ENCODE measurements at places on chromosomes 13 and 19.
A peak's percentile ranks its signal among the peaks of the same experiment; 100 is the strongest.

DNA sequence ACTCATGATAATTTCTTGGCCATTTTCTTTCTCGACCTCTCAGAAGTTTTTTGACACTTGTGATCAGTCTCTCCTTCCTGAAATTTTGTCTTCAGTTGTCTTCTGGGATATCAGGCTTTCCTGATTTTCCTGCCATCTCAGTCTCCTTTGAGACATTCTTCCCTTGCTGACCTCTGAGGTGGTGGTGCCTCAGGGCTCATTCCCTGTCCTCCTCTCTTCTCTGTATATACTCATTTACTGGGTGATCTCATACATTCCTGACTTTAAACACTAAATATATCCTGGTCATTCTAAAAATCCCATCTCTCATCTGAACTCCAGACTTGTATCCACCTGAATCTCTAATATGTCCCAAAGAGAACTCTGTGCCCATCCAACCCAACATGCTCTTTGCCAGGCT is 31.3 kb upstream of the STARD13 start:
- DNase-seq: no peak

DNA sequence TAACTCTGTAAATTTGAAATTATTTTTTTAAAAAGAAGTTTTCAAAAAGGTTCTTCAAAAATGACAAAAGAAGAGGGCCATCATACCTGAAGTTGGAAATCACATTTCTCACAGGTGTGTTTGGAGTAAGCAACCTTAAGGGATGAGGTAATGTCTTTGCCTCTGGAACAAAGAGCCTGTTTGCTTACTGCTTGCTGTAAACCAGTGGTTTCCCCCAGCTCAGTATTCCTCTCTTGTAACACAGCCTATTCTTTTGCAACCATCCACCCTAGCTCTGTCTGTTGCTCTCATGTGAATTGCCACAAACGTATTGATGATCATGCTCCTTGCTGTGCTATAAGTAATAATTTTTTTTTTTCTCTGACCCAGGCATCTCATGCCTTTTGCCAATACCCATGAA is 38.1 kb downstream of the UCHL3 start:
- no peak for DNase-seq

DNA sequence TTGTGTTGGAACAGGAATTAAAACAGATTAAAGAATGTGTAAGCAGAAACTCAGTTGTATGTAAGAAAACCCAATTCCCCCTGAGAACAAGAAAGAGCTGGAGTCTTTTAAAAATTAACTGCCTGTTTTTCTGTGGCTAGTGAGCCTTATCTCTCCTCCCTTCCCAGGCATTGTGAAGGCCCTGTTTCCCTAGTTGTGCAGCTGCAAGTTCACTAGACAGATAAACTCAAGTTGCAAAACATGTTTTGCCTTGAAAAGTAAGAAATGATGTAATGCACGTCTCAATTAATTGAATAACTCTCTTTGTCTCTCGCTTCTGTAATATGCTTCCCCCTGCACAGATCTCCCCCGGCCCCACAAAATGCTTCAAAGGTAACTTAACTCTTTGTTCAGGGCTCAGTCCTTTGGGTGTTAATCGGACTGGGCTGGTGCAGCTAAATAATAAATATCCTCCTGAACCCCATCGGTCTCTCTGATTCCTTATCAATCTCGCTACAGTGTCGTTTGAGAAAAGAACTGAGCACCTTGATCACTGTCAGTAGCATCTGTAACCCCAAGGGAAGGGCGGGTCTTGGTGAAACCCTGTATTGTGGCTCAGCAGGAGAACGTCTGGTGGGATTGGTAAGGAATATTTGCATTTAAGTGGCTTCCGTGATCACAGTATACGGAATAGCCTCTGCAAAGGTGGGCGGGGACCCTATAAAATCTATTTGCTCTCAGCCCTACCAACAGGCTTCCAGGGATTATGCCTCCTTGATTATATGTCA is 1.6 kb upstream of the ZNF556 start:
- DNase-seq: no peak

GRCh38 chr19:5023128-5023571 is 54.2 kb downstream of the KDM4B start:
- no peak for DNase-seq

GRCh38 chr13:108033800-108034707 is 181.3 kb downstream of the LIG4 start:
- no peak for DNase-seq

DNA sequence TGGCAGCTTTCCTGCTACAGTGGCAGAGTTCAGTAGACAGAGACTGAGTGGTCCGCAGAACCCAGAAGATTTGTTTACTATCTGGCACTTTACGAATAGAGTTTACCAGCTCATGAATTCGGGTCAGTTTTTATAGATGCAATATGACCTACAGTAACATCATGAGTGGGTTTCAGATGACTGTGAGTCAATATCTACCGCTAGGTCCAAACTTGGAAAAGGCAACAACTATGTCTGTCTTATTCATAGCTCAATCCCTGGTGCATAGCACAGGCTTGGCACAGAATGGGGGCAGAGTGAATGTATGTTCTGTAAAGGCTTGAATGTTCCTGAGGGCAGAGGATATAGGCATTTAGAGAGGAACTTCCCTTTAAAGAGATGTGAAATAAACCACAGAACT is 65.2 kb downstream of the RAP2A start:
- DNase-seq: no peak

- no peak for DNase-seq
Observed at GRCh38 chr19:2524840-2525723, 49.2 kb downstream of the GADD45B start.

GRCh38 chr19:991174-991931 is 7.2 kb downstream of the WDR18 start:
- peak; percentile 55 for DNase-seq

GRCh38 chr13:46576762-46577161 is 23.8 kb downstream of the LRCH1 start:
- DNase-seq: no peak

DNA sequence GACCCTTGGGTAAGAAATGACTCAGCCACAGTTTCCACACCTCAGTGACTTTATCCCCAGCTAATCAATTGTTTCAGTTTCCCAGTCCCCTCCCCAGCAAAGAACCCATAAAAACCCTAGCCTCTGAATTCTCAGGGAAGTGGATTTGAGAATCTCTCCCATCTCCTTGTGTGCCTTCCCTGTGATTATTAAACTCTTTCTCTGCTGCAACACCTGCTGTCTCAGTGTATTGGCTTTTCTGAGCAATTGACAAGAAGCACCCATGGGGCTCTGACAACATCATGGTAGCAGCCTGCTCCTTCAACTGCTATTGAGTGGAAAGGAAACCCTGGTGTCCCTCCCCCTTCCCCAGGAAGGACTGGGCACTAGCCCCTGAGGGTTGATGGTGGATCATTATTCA is 73.7 kb downstream of the UQCRFS1 start:
- no peak for DNase-seq

- DNase-seq: peak; percentile 75
Observed at GRCh38 chr19:6674868-6675305, 4.9 kb upstream of the TNFSF14 start.

- DNase-seq: no peak
Observed at GRCh38 chr13:57582032-57582431, 49.5 kb upstream of the PCDH17 start.

DNA sequence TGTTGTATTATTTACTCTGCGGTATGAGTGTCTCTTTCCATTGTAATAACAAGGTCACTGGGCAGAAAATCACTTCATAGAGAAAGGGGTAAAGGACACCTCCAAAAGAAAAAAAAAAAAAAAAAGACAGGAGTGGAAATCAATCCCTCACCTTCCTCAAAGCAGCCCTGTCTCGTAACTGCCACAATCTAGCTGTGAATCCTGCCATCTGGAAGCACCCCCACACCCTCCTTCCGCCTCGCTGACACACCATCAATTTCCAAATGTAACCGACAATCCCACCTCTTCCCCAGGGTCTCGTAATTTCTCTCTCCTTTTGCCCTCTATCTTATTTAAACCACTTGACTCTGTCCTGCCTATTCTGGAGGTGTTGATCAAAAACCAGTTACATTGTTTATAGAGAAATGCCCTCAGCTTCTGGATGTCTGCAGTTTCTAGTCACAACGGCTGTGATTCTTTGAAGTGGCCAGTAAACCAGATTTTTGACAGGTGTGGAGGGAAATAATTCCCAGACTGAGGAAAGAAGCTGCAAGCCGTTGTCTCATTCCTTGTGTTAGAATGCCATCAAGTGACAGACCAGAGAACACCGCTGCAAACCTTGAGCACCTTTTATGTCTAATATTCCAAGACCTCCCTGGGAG is 9.1 kb upstream of the POP4 start:
- peak; percentile 1 for DNase-seq

DNA sequence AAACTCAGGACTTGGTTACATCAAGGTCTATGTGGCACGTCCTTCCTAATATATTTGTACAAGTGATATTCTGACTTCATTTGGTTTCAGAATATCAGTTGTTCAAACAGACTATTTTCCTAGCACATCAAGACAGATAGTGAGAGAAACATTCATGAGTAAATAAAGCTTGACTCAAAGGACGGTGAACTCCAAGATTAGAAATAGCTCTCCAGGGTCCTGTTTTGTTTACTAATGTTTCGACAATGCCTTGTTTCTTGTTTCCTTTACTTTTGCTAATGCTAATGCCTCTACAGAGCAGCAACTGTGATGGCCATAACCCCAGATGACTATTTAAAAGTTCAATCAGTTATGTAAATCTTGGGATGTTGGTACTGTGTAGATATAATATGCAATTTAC is 313.9 kb downstream of the KLF12 start:
- no peak for DNase-seq

DNA sequence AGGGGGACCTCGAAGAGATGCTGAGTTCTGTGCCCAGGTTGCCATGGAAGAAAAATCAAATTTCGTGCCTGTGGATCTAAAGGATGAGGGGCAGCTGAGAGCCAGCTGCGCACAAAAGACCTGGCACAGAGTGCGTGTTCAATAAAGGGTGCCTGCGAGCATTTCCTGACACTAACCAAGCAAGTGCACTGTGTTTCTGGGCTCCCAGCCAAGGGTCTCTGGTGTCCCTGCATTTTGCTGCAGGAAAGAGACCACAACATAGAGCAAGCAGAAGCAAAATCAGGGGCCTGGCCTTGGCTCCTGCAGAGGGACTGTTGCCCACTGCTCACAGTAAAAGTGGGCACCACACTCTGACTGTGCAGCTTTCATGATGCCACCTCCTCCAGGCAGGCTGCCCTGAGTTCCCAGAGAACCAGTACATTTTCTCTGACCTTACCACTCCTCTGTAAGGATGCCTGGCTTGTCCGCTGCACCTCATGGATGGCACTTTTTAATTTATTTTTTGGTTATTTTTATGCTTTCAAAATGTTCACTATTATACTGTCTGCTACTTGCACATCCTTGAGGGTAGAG is 70.8 kb upstream of the GPR12 start:
- DNase-seq: no peak

DNA sequence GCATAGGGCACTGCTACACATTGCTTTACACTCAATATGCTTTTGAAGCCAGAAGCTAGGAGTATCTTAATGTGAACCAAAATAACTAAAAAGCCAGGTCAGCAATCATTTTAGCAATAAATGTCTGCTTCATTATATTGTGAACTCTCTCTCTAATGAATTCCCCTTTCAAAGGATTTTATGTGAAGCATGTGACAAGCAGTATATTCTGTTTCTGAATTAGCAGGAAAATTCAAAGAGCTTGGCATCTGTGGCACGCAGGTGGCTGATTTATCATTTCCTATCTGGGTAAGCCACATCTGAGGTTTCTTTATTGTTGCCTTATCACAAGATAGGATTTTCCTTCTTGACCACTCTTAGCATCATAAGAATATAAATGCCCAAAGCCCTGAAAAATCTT is 56.8 kb upstream of the KLF12 start:
- no peak for DNase-seq

- no peak for DNase-seq
Observed at GRCh38 chr13:71610876-71611275, 256.1 kb downstream of the DACH1 start.

- no peak for DNase-seq
Observed at GRCh38 chr19:3477951-3478350, 2.4 kb downstream of the SMIM24 start.

DNA sequence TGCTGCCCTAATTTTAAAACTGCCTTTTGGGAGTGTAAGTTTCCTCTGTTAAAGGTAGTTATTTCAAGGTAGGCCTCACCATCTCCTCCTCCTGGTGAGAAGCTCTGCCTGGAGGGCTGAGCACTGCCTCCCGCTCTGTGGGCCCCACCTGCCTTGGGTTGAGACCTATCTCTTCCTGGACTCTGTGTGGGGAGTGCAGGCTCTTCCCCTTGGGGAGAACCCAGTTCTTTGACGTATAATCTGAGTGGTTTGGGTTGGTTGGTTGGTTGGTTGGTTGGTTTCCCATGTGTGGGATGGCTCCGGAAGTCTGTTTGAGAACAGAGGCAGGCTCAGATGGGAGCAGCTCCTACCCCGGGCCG is 39.1 kb downstream of the ACTN4 start:
- no peak for DNase-seq

DNA sequence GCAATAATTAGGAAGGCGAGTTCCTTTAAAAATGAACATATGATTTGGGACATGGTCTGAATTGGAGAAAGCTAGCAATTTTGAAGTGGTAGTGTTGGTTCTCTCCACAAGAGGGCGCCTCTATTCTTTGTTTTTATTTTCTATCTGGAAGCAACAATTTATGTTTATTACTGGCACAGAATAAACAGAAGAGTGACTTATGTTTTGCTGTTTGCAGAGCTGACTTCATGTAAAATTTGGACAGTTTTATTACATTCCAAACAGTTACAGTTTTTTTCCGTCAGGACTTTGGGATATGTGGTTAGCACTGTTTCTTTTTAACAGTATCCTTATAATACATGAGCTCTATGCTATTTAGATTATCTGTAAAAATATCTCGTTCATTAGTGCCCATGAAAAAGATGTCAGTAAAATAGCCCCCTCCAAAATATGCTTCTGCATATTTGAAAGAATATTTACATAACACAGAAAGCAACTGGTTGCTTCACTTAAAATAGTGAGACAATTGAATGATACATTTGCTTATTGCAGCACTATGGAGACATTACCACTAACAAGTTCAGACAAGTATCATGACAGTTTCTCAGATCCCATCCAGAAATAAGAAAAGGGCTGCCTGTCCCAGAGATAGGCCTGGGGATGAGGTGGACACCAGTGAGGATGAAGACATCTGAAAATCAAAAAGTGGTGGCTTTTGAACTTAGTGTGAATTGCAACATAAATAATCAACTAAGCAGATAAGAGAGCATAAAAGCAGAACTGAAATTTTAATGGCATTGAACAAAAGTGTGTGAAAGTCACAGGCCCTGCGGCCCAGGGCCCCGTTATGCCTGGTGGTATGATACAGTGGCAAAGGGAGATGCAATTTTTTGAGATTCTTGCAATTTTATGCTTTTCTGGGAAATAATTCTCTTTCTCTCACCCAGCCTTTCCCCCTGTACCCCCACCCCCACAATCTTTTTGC is 32.3 kb upstream of the FGF9 start:
- no peak for DNase-seq

DNA sequence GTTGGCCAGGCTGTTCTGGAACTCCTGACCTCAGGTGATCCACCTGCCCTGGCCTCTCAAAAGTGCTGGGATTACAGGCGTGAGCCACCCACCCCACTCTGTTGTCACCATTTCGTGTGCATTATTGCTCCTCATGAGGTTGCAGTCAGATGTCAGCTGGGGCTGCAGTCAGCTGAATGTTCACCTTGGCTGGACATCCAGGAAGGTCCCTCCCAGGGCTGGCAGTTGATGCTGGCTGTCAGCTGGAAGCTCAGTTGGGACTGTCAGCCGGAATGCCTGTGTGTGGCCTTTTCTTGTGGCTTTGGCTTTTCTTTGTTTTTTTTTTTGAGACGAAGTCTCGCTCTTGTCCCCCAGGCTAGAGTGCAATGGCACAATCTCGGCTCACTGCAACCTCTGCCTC is 6.6 kb downstream of the MEGF8 start:
- DNase-seq: no peak
